Hematopoietic multipotent progenitor cell (in vitro differentiated cells): ENCODE measurements at places on chromosomes 1 and 21. TPM values are rescaled to one million over a fixed set of nuclear protein-coding genes. Genes with fewer than 3 reads are reported as not detected.

CTH gene
- total RNA-seq = 3.0 TPM

SNAPIN gene
- 46.0 TPM for total RNA-seq

SLC26A9 gene
- under 0.01 TPM for total RNA-seq

RPL5 gene
- total RNA-seq = 2,198 TPM

DNAJB4 gene
- total RNA-seq = 4.6 TPM

MROH9 gene
- total RNA-seq = not detected

GRCh38 chr1:203676455-203676854, 49.8 kb downstream of the ATP2B4 start:
- DNase-seq = no peak
